CD4-positive, alpha-beta T cell (primary cell): ENCODE measurements at places on chromosomes 11 and 22.

- DNase-seq = no peak
Measured at GRCh38 chr11:75242722-75243600, 2.4 kb downstream of the TPBGL start.

DNA sequence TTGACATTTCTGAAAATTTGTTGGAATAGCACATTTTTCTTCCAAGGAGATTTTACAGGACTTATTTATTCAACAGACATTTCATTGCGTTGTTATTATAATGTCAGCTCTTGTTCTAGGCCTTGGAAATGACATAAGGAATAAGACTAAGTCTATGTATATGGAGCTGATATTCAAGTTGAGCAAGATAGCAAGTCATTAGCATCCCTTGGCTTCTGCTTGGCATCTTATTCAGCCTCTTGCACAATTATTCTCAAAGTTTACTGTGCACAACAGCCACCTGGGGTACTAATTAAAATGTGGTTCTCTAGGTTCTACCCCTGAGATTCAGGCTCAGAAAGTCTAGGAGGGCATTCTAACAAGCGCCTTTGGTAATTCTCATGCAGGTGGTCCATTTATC lies 304.8 kb upstream of the DDI1 start:
- DNase-seq = no peak

DNA sequence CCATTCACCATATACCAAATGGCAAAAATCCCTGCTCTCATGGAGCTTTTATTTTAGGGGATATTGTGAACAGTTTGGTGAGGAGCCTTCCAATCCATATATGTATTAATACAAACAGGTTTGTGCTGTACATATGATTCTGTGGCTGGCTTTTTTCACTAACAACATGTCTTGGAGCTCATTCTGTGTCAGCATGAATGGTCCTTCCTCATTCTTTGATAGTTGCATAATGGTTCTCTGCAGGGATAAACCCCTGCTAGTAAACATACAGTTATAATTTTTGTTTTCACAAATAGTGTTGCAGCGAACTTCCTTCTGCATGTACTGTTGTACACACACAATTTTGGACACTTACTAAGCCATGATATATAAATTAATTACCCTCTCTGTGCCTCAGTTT lies 8.3 kb downstream of the PRR5L start:
- DNase-seq = no peak

GRCh38 chr22:27723158-27723557 lies 78.4 kb downstream of the MN1 start:
- DNase-seq = no peak

DNA sequence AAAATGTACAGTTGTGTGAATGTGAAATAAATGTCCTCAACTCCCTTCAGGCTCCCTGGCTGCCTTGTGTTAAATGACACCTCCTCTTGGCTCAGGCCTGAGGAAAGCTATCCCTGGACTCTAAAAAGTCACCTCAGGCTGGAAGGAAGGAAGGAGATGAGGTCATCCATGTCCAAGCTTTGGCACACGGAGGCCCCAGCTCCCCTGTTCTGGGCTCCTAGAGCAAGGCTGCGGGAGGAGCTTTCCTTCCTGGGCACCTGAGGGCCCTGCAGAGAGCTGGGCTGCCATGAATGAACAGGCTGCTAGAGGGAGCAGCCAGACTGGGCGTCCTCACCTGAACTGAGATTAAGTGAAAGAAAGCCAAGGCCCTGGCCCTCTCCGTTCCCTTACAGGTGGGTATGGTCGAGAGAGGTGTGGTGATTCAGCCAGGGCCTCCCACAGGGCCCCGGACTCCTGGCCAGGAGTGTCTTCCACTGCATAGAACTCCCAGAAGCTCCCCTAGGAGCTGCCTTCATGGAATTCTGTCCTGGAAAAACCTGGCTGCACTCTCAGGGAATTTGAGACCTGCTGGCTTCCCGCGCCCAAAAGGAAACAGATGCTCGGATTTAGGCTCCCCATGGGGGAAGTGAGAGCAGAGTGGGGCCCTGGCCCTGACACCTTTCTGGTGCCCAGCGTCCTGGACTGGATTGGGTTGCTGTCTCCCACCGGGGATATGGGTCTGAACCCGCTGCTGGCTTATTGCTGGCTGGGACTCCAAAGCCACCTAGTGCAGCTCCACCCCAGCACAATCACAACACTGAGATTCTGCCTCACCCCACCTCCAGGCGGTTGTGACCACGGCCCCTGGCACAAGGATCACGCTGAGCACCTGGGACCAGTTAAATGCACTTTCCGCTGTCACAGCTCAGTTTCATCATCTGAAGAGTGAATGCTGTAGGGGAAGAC lies 22.2 kb downstream of the MYBPC3 start:
- DNase-seq = no peak

GRCh38 chr11:125481531-125481930 lies 14.5 kb downstream of the FEZ1 start:
- DNase-seq = no peak

GRCh38 chr11:14380947-14381561 lies 22.1 kb upstream of the RRAS2 start:
- peak; percentile 21 for DNase-seq

- no peak for DNase-seq
Measured at GRCh38 chr11:128528294-128528693, 59.1 kb downstream of the ETS1 start.

DNA sequence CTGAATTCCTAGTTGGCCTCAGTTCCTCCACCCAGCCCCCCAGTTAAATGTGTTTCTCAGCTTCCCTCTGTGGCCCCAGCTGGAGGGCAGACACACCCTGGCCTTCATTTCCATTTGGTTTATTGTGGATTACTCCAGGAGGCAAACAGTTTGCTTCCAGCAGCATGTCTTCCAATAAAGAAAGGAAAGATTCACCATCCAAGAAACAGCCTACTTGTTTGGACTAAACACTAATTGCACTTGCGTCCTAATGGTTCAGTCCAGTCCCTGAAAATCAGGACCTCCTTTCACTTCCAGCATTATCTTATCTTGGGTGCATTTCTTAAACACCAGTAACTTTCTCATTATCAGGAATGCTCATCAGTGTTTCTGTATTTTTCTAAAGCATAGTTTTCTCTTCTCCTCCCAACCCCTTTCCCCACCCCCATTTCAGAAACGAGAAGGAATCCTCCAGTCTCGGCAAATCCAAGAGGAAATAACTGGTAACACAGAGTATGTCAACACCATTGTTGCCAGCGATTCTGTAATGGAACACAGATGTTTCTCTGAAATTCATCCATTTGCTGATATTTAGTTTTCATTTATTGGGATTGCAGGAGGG lies 130.9 kb downstream of the PARVA start:
- no peak for DNase-seq

DNA sequence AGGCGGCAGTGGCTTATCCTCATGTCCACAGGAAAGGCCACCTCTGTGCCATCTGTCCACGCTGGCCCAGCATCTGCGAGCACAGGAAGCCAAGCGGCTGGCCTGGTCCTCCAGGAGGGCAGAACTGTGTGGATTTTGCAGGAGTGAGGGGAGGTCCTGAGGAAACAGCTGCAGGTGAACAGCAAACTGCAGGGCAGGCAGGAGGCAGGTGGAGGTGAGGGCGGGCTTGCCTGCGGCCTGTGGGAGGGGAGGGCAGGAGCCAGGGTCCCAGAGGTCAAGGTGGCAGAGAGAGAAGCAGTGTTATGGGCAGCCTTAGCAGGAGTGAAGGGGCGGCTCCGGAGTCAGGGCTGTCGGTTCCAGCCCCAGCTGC lies 369.7 kb downstream of the SHANK2 start:
- DNase-seq = no peak

GRCh38 chr11:103929170-103929903 lies 107.1 kb upstream of the DDI1 start:
- DNase-seq = no peak
